Myometrial cell (primary cell): ENCODE measurements at places on chromosomes 2 and 18. TPM values are rescaled to one million over a fixed set of nuclear protein-coding genes. Genes with fewer than 3 reads are reported as not detected.

The CPO gene
- not detected in 2 replicates for total RNA-seq

The KCNJ3 gene
- total RNA-seq, result 0.29 and 0.35 TPM in 2 replicates

The ZNF892 gene
- 1.2 and 3.2 TPM in 2 replicates for total RNA-seq

The UGT1A4 gene
- not detected in 2 replicates for total RNA-seq

The ALK gene
- total RNA-seq, result not detected in 2 replicates

The FIGN gene
- 0.86 and 1.1 TPM in 2 replicates for total RNA-seq

The GPR35 gene
- total RNA-seq, result not detected in 2 replicates

The GPR45 gene
- total RNA-seq, result not detected in 2 replicates
